Mammary microvascular endothelial cell (primary cell): ENCODE measurements at places on chromosomes 3 and 15. TPM values are rescaled to one million over a fixed set of nuclear protein-coding genes. Genes with fewer than 3 reads are reported as not detected.

The GATM gene
- 0.13 and 0.69 TPM in 2 replicates for total RNA-seq

The CPNE9 gene
- total RNA-seq: 0.30 TPM in 1 of 2 replicates, not detected in the other

The CCR8 gene
- total RNA-seq: not detected in 2 replicates

The MEF2A gene
- 27.2 and 28.6 TPM in 2 replicates for total RNA-seq

The HTR3E gene
- not detected in 2 replicates for total RNA-seq

The NEK11 gene
- 1.1 and 1.4 TPM in 2 replicates for total RNA-seq

The COL8A1 gene
- 80.7 and 81.4 TPM in 2 replicates for total RNA-seq

The PIERCE2 gene
- total RNA-seq: 1.5 and 1.7 TPM in 2 replicates

The PODXL2 gene
- total RNA-seq: 1.1 and 1.3 TPM in 2 replicates

The NEK10 gene
- total RNA-seq: 0.13 and 0.30 TPM in 2 replicates

The SLC27A2 gene
- 0.34 and 1.2 TPM in 2 replicates for total RNA-seq
